Glutamatergic neuron (in vitro differentiated cells): ENCODE measurements at places on chromosomes 7 and 10. TPM values are rescaled to one million over a fixed set of nuclear protein-coding genes. Genes with fewer than 3 reads are reported as not detected.

Gene COMTD1
- 14.2 TPM for total RNA-seq

Gene MMD2
- 0.47 TPM for total RNA-seq

Gene SPDYE16
- 0.20 TPM for total RNA-seq

Gene H2BK1
- not detected for total RNA-seq

Gene ZPBP
- not detected for total RNA-seq

DNA sequence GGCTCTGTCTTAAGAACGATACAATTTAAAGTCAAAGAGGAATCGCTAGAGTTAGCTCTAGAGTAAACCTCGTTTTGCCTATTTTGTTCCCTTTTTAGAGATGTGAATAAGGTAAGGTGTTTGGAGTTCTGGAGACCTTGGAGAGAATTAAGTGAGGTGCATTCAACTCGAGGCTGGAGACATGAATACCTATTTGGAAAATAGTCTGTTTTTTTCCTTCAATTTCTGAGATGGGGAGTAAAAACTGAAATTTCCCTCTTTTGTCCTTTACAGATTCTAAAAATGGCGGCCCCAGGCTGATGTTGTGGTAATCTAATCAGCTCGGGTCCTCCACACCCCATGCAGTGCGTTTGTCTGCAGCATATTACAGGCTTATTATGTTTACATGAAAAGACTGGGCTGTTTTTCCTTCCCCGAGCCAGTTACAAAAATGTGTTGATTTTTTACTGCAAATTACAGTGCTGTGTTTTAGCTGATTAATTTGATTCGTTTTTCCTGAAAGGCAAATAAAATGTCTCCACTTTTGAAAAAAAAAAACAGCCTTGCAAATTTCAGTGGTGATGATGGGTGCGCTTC lies 1.5 kb downstream of the KMT2E start:
- peak; percentile 36 for DNase-seq
- peaks cover 12% of the 10 kb centered on the region for H3K4me1 ChIP-seq
- peaks cover 6% of the 10 kb centered on the region for H3K36me3 ChIP-seq

- H3K36me3 ChIP-seq: no peaks in the 10 kb centered on the region
- H3K4me3 ChIP-seq: no peak overlapping the region
- peaks cover 2% of the 10 kb centered on the region for H3K27me3 ChIP-seq
- no peak for DNase-seq
Measured at GRCh38 chr10:75916906-75917305, 485.5 kb downstream of the LRMDA start.

DNA sequence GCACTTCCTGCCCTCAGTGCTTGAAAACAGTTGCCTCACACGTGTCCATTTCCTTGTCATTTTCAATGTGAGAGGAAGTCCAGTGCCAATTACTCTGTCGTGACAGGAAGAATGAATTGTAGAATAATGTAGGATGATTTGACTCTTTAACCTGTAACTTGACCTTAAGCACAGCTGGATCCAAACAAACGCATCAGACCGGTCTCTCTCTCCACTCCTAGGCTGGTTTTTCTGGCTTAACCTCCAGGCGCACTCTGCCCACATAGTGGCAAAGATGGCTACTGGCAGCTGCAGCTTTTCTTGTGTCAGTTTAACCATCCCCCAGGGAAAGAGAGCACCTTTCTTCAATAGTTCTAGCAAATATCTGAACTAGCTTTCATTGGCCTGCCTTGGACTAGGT lies 29.4 kb upstream of the PNLIPRP3 start:
- no peaks in the 10 kb centered on the region for H3K27me3 ChIP-seq
- H3K4me3 ChIP-seq: no peak overlapping the region
- no peaks in the 10 kb centered on the region for H3K4me1 ChIP-seq
- no peak overlapping the region for H3K27ac ChIP-seq
- DNase-seq: no peak
- H3K36me3 ChIP-seq: peaks cover 19% of the 10 kb centered on the region

GRCh38 chr7:78993341-78993740 lies 460.1 kb downstream of the MAGI2 start:
- no peak for DNase-seq
- H3K4me3 ChIP-seq: no peak overlapping the region
- no peaks in the 10 kb centered on the region for H3K36me3 ChIP-seq
- no peaks in the 10 kb centered on the region for H3K27me3 ChIP-seq
- no peaks in the 10 kb centered on the region for H3K4me1 ChIP-seq

GRCh38 chr10:4865945-4866661 lies 40.1 kb downstream of the AKR1E2 start:
- no peak for DNase-seq
- no peaks in the 10 kb centered on the region for H3K4me1 ChIP-seq
- no peaks in the 10 kb centered on the region for H3K27me3 ChIP-seq
- no peaks in the 10 kb centered on the region for H3K36me3 ChIP-seq
- H3K27ac ChIP-seq: no peak overlapping the region
- no peak overlapping the region for H3K4me3 ChIP-seq

GRCh38 chr10:112525200-112525599 lies 78.2 kb downstream of the VTI1A start:
- no peak for DNase-seq
- H3K27ac ChIP-seq: no peak overlapping the region
- H3K27me3 ChIP-seq: no peaks in the 10 kb centered on the region
- no peak overlapping the region for H3K4me3 ChIP-seq
- H3K36me3 ChIP-seq: no peaks in the 10 kb centered on the region

DNA sequence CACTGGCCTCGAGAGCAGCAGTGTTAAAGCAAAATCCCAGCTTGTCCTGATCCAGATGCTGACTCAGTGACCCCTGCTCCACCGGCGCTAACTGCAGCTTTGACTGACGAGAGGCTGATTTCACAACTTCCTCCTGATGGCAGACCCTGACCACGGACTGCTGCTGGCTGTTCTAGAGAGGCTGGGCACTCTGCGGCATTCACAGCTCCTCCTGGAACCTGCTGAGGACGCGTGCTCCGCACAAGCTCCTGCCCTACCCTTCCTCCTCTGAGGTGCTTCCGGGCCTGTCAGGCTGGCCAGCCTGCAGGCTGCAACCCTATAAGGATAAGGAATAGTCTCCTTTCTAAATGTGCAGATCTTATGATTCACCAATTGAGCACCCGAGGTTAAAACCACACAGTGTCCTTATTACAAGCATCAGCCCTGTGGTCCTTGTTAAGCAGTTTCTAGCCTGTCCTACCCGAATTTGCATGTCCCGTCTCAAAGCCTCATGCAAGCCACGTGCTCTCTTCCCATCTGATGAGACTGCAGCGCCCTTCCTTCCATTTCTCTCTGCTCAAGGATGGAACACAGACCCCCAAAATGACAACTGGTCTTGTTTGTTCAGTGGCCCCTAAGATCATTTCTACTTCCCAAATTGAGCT lies 35.5 kb upstream of the NCAPG2 start:
- H3K27me3 ChIP-seq: no peaks in the 10 kb centered on the region
- no peak overlapping the region for H3K27ac ChIP-seq
- no peak for DNase-seq
- H3K4me1 ChIP-seq: peaks cover 3% of the 10 kb centered on the region
